ENCODE measurements at places on chromosomes 7 and 10.

- no peak for DNase-seq
Observed at GRCh38 chr7:124713086-124713485, 52.5 kb downstream of the GPR37 start.

- DNase-seq = no peak
Observed at GRCh38 chr7:55552320-55553023, 19.8 kb downstream of the VOPP1 start.

DNA sequence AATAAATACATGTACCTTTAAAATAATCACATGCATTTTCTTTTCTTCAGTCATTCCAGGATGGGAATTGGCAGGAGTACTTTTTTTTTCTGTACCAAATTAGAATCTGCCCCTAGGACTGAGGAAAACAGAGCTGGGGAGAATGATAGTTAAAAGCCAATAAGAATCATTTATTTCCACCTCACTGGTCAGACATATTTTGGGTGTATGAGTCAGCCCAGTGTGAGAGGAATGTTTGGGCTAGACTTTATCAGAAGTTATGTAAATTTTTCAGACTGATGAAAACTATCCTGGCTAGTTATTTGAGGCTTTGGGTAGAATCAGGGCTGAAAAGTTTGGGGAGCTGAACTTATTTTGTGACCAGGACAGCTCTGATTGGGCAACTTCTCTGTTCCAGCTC, 303.1 kb upstream of the NPSR1 start:
- peak; percentile 2 for DNase-seq

GRCh38 chr7:85019778-85020177, 167.1 kb downstream of the SEMA3D start:
- DNase-seq = no peak

- no peak for DNase-seq
Observed at GRCh38 chr10:48770561-48771089, 86.0 kb downstream of the WDFY4 start.

DNA sequence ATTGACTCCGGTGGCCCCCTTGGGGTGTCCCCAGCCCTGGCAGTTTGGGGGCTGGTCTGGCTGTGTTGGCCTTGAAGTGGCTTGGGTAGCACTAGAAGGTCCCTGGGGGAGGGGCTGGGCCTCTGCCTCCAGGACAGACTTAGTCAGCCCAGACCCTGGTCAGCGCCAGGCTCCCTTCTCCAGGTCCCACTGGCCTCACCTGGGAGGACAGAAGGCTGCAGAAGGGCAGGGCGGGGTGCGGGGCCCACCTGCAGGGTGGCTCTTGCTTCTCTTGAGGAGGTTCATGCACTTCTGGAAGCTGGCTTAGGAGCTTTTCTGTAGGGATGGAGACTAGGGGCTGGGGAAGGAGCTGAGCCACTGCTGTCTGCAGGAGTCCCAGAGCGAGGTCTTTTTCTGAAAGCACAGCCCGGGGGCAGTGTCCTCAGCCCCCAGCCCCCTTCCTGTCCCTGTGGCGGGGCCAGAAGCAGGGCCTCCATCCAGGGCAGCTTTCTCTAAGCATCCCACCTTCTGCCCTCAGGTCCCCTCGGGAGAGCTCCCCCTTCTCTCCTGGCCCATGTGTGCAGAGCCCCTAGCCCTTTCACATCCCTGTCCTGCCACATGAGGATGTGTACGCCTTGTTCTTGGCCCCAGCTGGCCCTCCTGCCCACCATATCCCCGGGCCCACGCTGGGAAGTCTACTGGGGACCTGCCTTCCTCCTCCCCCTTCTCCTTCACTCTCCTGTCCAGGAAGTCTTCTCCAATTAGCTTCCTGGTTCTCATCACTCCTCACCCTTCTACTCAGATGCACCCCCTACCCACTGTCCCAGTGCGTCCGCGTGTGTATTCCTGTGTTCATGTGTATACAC, 11.0 kb downstream of the TBATA start:
- no peak for DNase-seq

DNA sequence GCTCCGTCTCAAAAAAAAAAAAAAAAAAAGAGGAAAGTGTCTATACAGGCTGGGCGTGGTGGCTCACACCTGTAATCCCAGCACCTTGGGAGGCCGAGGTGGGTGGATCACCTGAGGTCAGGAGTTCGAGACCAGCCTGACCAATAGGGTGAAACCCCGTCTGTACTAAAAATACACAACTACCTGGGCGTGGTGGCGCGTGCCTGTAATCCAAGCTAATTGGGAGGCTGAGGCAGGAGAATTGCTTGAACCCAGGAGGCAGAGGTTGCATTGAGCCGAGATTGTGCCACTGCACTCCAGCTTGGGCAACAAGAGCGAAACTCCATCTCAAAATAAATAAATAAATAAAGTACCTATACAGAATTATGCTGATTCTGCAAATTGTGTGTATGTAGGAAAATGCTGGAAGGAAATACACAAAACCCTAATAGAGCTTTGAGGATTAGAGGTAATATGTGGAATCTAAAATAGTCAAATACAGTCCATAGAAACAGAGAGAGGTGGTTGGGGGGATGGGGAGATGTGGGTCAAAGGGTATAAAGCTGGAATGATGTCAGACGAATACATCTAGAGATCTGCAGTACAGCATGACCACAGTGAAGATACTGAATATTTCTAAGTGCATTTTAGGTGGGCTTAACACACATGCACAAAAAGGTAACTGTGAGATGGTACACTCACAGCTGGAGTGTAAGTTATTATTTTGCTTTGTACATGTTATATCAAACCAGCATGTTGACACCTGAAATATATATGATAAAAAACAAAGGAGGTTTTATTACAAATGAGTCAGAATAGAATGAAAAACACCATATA, 174.5 kb upstream of the KLF14 start:
- DNase-seq = no peak

- DNase-seq = no peak
Observed at GRCh38 chr10:34454590-34455261, 360.4 kb downstream of the PARD3 start.

DNA sequence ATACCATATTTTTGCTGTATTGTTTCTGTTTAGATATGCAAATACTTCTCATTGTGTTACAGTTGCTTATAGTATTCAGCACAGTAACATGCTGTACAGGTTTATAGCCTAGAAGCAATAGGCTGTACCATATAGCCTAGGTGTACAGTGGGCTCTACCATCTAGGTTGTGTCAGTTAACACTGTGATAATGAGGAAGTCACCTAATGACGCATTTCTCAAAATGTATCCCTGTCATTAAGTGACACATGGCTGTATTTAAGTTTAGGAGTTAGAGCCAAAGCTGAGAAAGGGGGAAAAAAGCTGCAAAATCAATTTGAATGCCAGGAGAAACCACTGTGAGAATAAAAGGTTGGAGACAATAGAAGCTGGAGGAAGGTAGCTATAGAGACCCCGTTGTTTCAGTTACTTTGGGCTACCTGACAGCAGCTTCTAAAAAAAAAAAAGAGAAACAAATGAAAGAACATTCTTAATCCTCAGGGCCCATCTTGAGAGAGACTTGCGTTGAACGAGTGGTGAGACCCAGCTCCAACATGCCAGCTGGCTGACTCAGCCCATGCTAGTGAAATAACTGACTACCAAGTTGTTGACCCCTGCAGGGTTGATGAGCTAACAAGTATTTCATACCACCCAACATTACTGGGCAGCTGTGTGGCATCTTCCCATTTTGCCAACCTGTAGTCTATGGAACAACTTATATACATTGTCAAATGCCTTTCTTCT, 8.7 kb downstream of the STARD3NL start:
- DNase-seq = no peak

DNA sequence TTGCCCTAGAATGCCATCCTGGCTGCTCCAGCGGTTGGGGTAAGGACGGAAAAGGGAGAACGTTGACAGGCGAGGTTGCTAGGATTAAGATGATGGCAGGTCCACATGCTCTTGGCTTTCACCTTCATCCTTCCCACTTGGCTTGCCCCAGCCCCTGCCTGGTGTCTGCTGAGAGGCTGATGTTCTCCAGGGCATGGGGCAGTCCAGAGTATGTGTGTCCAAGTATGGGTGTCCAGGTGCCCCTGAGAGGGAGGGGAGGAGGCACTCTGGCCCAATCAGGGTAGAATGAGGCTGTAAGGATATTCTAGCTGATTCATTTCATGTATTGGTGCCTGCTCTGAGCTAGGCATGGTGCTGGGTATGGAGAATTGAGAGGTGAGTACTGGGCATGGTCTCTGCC, 12.6 kb downstream of the NEURL1 start:
- no peak for DNase-seq

DNA sequence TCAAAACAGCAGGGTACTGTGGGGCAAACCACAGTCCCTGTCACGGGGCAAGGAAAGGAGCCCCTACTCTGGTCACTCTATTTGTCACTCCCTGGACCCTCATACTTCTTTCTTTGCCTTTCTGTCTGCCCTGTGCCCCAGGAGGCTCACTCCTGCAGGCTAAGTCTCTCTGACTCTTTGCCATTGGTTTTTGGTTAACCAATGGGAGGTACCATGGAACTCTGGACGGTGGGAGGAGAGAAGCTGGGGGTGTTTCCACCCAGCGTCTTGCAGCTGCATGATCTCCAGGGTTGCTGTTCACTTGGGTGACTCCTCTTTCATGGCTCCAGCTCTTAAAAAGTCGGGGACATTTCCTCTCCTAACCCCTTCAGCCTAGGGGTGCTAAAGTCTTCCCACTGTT, 15.4 kb upstream of the EIF5AL1 start:
- DNase-seq = no peak

DNA sequence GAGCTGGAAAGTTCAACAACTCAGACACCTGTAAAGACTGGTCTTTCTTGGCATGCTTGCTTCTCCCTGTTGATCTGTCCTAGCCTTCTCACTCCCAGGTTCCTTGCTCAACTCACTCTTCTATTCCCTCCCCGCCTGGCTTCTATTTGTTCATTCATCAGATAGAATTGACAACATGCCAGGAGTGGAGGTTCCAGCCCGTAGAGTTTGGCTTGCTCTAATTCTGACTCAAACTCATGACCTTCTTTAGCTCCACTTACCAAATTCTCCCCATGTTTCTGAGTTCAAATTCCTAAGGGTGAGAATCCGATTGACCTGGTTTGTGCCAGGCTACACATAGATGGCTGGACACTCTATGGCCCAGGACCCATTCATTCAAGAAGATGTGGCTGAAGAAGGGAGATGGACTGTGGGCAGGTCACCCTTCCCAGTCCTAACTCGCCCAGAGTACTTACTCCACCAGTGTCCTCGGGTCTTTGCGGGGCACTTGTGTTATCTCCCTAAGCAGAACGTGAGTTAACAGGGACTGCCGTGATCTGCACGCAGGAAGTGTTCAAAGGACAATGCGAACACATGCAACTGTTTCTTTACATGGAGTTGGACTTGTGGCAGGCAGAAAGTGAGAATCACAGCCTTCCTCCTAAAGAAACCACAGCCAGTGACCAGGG, 4.0 kb upstream of the TMEM236 start:
- no peak for DNase-seq

DNA sequence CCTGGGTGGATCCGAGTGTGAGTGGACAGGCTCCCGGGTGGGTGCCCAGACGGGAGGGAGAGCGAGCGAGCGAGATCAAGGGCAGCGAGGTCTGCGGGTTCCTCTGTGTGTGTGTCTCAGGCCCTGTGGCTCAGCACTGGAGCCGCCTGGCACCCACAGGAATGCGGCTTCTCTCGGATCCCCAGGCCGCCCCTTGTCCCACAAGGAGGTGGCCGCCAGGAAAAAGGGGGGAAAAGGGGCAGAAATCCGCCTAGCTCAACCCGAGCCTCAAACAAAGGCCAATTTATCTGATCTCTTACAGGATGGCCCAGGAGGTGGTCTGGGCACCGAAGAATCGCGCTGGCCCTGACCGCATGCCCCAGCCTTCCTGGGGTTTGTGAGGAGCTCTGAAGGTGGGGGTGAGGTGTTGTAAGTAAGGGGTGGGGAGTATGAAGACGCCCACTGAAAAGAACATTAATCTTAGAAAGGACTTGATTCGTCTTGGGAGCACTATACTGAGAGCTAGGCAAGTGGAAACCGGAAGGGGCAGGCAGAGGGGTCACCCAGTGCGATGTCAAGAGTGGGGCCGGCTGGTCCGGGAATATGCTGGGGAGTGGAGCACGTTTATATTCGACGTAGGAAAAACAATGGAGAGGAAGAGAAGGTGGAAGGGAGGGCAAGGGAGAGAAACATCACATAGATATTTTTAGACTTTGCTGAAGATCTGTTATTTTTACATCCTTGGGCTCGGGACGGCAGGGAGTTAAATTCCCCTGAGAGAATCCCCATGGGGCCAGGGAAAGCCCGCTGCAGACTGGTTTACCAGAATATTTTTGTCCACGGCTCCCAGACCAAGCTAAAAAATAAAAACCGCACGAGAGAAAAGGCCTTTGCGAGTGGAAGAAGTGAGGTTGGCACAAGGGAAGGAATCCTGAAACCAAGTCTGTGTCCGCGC, 7.2 kb downstream of the DLX5 start:
- no peak for DNase-seq

DNA sequence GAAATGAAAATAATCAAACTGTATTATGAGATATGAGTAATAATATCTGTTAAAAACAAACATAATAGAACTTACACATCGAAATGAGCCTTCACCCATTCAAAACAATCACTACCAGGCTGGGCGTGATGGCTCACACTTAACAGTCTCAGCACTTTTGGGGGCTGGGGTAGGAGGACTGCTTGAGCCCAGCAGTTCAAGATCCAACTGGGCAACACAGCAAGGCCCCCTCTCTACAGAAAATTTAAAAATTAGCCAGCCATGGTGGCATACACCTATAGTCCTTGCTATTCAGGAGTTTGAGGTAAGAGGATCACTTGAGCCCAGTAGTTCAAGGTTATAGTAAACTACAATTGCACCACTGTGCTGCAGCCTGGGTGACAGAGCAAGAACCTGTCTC, 75.8 kb downstream of the NT5C2 start:
- no peak for DNase-seq

DNA sequence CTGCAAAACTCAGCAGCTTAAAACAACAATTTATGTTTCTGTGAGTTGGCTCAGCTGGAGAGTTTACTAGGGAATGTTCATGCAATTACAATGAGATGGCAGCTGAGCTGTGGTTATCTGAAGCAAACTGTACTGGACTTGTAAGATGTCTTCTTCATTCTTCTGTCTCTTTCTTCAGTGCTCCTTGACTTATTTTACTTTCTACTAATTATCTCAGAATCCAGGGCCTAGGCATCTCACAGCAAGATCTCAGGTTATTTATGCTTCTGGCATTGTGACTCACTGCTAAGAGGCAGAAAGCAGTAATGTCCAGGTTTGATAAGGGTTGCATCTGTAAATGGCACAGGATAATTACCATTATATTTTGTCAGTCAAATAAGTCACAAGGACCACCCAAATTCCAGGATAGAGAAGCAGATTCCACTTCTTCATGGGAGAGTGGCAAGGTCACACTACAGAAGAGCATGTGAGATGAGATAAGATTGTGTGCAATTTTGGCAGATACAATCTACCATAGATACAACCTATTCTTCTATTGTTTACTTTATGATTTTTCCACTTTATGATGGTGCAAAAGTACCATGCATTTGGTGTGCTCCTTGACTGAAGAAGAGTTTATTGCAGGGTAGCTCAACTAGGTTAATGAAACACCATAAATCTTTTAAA, 16.8 kb downstream of the VIM start:
- no peak for DNase-seq

GRCh38 chr7:12089951-12090756, 120.9 kb upstream of the TMEM106B start:
- no peak for DNase-seq

DNA sequence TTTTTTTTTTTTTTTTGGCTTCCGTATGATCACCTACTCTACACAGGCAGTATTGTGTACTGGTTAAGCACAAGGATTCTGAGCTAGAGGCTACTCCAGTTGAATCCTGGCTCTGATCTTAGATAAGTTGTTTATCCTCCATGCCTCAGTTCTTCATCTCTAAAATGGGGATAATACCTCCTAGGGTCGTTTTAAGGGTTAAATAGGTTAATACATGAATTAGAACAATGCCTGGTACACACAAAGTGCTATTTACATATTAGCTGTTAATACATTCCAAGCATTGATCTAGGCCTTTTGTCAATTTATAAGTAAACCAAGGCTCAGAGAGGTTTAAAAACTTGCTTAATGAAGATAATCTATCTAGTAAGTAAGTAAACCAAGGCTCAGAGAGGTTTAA, 59.0 kb downstream of the ST7 start:
- DNase-seq = no peak
